ENCODE measurements at places on chromosomes 7 and 10.

- DNase-seq = no peak
Observed at GRCh38 chr7:34138483-34138882, 233.1 kb downstream of the BMPER start.

DNA sequence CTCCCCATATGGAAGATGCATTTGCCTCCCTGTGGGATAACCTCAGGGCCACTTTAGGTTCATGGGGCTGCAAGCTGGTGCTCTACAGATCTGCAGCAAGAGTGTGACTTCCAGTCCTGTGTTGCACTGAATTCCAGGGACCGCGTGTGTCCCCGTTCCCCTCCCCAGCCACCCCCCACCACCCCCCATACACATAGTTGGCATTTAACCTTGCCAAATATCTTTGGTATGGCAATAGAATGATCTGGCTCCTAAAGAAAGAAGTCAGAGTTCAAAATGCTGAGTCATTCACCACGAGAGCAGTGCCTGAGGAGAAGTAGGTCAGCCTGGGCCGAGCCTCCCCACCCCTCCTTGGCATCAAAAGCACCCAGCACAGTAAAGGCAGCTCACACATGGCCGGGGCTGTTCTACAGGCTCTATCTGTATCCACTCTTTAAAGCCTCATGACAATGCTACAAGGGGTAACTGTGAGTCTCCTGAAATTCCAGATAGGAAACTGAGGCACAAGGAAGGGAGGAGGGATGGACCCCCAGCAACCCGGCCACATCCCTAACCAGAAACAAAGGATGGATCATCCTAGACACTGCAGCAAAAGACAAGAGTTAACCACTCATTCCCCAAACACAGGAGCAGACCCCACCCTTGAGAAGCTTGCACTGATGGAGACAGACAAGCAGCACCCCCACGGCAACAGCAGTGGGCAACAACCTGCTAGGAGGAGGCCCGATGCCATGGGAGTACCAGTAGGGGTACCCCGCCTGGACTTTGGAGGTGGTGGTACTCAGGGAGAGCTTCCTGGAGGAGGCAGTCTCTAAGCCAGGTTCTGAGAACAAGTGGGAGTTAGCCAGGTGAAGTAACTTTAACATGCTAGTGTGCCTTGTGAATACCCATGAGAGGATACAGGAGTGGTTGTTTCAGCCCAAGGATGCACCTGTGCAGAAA is 70.3 kb upstream of the NANOS1 start:
- no peak for DNase-seq

- no peak for DNase-seq
Observed at GRCh38 chr10:92381543-92381954, 90.6 kb downstream of the MARCHF5 start.

DNA sequence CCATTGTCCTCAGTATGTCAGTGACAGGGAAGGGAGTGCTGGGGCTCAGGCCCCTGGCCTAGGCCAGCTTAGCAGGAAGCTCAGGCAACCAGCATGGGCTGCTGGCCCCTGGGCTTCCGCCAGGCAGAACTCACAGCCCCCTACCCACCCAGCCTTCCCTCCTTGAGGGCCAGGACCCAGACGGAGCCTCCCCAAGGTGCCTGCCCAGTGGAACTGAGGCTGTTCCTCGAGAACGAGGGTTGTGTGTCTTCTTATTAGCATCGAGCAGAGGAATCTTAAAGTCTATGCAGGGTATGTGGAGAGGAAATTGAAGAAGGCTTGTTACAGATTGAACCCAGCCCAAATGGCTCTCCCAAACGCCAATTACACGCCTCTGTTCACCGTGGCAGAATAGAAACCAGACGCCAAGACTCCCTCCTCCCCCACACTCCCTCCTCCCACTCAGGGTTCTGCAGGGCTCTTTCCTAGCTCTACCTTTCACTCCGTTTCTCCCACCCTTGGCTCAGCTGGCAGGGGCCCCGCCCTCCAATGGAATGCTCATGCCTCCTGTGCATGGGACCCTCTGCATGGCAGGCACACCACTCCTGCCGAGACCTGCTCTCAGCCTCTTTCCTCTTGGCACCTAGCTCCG is 134.4 kb downstream of the ZMIZ1 start:
- DNase-seq = no peak

DNA sequence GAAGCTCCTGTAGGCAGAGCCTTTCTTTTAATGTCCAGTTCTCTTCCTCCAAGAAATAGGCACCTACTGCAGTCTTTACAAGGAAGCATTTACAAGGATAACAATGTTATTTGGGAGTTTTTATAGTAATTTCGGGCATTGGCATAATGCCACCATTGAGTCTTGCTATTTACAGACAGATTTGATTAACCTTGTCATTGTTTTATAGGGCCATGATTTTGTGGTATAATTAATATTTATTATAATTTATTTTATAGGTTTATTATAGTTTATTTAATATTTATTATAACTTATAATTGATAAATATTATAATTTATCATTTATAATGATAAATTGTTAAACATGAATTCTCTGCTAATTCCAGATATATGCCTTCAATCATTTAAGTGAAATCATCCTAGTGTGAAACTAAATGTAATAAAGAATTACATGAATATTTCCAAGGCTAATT is 573 bp upstream of the POT1 start:
- DNase-seq = no peak

GRCh38 chr7:83366629-83367028 is 203.9 kb upstream of the PCLO start:
- DNase-seq = peak; percentile 9
